ENCODE measurements at places on chromosomes 16 and 17. TPM values are rescaled to one million over a fixed set of nuclear protein-coding genes. Genes with fewer than 3 reads are reported as not detected.

GRCh38 chr16:88938119-88938776 is 38.8 kb downstream of the CBFA2T3 start:
- DNase-seq: no peak

GRCh38 chr17:68592009-68592408 is 9.2 kb downstream of the FAM20A start:
- DNase-seq: no peak

The PNPO gene
- 41.1 TPM for polyA plus RNA-seq

GRCh38 chr17:35775583-35775982 is 14.9 kb downstream of the C17orf50 start:
- DNase-seq: no peak

GRCh38 chr17:80649672-80650330 is 105.2 kb downstream of the RPTOR start:
- no peak for DNase-seq

DNA sequence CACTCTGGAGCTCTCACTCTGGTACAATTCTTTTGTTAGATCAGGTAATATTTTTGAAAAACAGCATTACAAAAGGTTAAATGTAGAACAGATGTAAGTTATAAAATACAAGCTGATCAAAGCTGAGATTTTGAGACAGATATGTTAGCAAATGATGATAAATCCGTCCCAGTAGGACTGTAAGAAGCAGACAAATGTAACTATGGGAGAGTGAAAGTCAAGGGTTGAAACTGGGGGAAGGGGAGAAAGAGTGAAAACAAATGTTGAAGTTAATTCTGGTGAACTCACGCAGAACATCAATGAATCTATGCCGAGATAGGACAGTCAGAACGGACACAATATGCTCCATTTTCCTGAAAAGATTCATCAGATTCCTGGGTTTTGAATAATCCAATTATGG is 298.9 kb upstream of the IRX5 start:
- DNase-seq: no peak

DNA sequence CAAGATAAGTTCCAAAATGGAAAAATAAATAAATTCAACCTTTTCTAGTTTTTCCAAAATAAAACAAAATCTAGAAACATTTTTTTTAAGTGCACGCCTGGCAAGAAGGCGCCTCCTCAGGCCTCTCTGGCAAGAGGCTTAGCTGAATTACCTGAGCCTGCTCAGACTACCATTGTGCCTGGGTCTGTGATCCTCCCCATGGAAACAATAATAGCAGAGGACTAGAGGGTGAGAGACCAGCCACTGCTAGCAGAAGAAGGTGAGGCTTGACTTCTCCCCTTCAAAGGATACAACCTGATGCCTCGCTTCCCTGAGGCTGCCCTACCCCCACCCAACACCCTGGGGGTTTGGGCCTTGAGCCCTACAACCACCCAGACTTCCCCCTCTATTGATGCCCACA is 14.8 kb downstream of the TERB1 start:
- DNase-seq: no peak

DNA sequence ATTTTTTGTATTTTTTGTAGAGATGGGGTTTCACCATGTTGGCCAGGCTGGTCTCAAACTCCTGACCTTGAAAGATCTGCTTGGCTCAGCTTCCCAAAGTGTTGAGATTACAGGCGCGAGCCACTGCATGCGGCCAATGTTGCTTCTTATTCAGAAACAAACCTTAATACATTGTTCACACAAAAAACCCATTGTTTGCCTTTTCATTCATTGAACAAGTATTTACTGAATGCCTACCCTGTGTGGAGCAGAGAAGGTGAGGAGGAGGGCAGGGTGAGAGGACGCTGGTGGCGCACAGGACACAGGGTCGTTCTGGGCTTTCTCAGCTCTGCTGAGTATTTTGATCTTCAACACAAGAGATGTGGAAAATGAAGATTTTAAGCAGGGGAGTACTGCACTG is 8.0 kb upstream of the KRT23 start:
- DNase-seq: no peak

DNA sequence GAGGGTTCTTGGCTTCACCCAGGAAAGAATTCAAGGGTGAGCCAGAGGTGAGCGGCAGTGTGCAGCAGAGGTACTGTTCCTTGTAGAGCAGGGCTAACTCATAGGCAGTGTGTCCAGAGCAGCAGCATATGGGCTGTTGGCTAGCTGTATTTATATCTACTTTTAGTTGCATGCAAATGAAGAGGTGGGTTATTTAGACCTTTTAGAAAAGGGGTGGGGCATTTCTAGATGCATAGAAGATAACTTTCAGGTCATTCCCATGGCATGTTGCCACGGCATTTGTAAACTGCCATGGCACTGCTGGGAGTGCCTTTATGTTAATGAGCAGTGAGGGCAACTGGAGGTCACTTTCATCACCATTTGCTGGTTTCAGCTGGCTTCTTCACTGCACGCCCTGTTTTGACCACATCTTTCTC is 141.0 kb downstream of the STX8 start:
- no peak for DNase-seq

DNA sequence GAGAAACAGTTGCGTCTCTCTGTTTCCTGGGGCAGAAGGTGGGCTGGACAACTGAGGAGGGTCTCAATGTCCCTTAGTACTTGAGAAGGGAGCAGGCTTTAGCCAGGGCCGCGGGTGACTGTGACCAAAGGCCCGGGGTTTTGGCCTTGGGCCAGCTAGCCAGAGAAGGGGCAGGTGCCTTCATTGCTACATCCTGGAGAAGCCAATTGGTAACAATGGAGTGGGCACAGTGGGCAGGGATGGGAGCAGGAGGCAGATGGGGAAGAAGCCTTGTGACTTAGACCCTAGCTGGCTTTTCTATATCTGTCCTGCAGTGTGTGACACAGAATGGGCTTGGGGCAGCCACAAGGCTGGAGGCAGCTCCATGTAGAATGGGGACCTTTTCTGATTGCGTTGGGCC is 46.0 kb downstream of the CLEC16A start:
- DNase-seq: no peak

- no peak for DNase-seq
Observed at GRCh38 chr17:39664581-39665561, at the start of gene TCAP. Gene TCAP, plus strand, starts transcription at chr17:39665349. Its CDS starts 11 bp downstream, at chr17:39665360.

DNA sequence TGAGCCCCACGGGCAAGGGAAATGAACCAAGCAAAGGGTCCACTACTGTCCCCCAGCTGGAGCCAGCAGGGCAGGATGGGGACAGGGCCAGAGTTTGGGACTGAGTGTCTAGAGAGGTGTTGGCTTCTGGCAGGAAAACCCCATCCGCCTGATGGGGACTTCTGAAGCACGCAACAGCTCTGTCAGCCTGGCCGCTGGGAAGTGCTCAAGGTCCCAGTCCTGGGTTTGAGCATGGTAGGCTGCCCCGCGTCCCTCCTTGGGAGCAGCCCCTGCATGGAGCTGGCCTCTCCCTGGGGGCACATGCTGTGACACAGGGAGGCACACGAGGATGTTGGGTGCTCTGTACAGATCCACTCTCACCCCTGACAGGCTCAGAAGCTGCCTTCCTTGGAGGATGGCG is 14.6 kb downstream of the ACE start:
- no peak for DNase-seq

The CCDC154 gene
- polyA plus RNA-seq: not detected

GRCh38 chr16:48365025-48365600 is 20.1 kb downstream of the SIAH1 start:
- no peak for DNase-seq

DNA sequence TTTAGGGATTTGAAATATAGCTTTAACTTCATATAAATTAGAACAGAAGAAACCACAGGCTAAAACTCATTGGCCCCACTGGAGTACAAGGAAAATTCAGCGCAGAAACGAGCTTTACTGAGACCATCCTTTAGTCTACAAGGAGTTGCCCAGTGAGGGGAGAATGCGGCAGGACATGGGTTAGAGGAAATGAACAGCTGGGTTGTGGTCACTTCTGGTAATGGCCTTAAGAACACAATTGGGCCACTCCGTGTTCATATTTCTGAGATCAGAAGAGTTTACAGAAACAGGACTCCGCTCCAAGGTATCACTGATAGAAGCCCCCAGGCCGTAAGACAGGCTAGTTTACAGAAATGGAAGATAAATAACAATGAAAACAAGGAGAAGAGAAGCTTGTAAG is 188.3 kb downstream of the ZFHX3 start:
- no peak for DNase-seq

The NACA2 gene
- not detected for polyA plus RNA-seq

The LIG3 gene
- polyA plus RNA-seq: 24.5 TPM

GRCh38 chr16:17835118-17835876 is 364.5 kb upstream of the XYLT1 start:
- DNase-seq: no peak

DNA sequence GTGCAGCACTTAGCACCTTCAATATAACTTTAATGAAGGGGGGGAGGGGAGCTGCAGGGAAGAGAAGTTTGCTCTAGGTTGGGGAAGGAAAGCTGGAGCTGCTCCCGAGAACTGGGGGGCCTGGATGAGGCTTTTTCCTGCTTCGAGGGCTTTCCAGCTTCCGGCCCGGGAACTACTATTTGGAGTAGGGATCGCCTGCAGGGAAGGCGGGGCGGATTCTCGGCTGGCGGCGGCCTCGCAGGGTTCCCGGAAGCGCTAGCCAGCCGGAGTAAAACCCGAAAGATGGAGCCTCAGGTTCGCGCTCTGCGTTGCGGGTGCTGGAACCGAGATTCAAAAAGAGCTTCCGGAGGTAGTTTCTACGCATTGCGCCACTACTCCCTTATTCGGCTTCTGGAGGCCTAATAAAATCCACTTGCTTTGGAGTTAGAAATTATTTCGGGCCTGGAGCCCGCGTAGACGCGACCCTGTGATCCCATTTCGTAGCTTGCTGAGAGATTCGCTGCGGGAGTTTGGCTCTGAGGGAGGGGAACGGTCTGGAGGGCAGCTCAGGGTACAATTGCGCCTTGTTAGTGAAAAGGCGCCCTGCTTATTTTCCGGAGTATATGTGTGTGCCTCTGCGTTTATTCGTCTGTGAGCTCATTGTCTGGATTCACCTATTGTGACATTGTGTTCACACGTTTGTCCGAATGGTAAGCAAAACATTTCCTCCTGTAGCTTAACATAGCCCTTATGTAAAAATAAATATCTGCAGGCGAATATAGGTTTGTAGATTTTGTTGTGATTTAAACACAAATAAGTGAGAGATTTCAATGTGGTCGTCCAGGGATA is 652 bp downstream of the PRAC2 start:
- no peak for DNase-seq

The ANKFN1 gene
- polyA plus RNA-seq: 0.06 TPM

The UBALD2 gene
- 28.7 TPM for polyA plus RNA-seq

GRCh38 chr17:17403899-17404576 is 72.8 kb upstream of the MED9 start:
- no peak for DNase-seq

DNA sequence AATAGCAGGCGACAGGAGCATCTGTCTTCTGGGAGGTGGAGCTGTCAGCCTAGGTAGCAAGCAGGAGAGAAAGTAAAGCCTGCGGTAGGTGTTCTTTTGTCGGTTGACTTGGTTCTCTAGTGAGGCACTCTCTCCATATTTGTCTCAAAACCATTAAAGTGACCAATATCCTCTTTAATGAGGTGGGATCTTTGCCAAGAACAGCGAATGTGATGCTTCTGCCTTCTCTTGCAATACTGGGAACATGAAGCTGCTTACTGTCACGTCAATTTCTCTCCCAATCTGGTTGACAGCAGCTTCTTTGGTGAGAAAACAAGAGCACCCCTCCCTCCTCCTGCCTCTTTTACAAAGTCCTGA is 176.7 kb downstream of the ABCC12 start:
- no peak for DNase-seq

GRCh38 chr16:82609140-82609539 is 17.6 kb upstream of the CDH13 start:
- no peak for DNase-seq

DNA sequence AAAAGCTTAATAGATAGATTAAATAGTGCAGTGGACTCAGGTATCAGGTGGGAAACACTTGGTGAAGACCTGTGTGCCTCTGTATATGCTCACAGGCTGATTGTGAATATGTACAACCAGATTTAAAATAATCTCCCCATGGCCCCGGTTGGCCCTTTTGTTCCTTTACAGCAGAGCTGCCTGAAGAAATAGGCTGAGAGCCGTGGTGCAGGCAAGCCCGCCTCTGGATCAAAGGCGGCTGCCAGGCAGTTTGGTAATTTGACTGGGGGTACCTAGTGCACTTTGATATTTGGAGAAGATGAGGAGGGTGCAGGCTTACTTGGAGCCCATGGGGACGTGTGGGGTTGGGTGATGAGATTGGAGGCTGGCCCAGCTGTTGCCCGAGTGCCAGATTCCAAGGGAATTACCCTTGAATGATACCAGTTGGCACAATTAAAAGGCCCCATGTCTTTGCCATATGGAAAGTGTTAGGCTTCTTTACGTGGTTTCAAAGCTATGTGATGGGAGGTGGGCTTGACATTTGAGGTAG is 5.0 kb downstream of the NKD1 start:
- no peak for DNase-seq

The RSL1D1 gene
- 84.2 TPM for polyA plus RNA-seq

Measured in keratinocyte (primary cell).